ENCODE measurements at places on chromosomes 4 and X.

DNA sequence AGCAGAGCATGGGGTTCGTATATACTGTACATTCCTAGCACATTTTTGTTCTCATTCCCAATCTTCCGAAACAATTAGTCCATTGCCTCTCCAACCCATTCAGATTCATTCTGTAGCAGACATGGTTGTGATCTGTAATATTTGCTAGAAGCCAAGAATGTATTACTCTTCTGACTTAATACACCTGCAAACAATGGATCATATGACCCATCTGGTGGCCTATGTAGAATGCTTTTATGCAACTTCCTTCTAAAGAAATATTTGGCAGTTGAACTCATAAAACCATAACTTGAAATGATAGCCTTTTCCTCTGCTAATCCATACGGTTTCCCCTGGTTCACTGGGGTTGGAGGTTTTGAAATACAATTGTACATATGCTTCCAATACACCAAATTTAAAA is 32.8 kb upstream of the SGMS2 start:
- DNase-seq, result no peak

DNA sequence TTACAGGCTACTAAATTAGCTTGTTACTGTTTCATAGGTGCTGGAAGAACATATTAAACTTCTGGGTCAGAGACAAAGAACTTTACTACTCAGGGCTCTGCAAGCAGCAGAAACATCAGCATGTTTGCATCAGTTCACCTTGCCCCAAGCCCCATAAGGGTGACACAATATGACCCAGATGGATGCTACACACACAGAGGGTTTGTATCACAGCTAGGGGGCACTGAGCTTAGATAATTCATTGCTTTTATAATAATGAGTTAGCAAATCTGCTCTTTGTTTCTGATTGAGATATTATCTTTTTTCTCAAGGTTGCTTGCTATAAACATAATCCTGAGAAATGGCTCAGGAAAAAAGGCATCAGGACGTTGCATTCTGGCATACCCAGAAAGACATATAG is 4.8 kb upstream of the SYNPO2 start:
- no peak for DNase-seq

- DNase-seq, result no peak
Observed at GRCh38 chr4:108588878-108589277, 31.5 kb upstream of the RPL34 start.

- no peak for DNase-seq
Observed at GRCh38 chr4:20696815-20697214, 3.4 kb upstream of the PACRGL start.

- DNase-seq, result no peak
Observed at GRCh38 chr4:138310498-138310897, 68.3 kb upstream of the SLC7A11 start.

DNA sequence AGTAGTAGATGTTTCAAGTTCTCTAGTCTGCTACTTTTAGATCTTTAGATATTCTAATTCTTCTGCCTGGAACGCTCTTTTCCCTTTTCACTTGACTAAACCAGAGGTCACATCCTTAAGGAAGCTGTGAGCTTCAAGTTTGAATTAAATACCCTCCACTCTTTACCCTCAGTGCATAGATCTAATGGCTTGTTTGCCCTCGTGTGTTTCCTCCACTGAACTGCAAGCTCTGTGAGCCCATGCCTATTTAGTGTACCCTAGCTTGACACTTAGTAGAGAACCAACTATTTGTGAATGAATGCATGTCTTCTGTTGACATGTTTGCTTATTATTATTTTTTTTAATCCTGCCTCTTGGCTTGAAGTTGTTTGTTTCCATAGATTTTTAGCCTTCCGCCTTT is 138.3 kb downstream of the PDE5A start:
- DNase-seq, result peak; percentile 45

DNA sequence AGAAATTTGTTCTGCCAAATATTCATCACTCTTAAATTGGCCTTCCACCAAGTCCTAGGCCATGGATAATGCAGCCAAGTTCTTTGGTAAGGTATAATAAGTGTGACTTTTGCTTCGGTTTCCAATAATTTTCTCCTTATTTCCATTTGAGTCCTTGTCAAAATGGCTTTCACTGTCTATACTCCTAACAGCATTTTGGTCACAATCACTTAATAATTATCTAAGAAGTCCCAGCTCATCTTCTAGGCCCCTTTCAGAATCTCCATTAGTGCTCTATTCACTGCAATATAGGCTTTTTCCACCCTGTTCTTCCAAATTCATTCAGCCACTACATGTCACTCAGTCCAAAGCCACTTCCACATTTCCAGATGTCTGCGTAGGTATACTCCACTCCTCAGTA is 51.0 kb upstream of the SPIN4 start:
- no peak for DNase-seq

DNA sequence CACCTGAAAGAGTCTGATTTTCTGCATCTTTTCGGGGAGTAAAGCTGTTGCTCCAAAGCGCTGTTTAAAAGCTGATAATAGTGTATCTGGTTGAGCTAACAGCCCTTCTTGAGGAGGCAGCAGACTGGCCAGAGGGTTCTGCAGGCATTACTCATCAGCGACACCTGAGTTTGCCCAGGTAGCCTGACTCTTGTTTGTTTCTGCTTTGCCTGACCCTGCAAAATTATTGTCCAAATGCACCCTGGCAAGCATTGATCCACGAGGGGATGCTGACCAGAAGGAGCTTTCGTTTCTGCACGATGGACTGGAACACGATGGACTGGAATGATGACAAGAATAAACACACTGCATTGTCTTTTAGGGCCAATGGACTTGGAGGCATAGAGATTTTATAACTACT is 6.2 kb downstream of the CD99 start:
- DNase-seq, result peak; percentile 44

GRCh38 chr4:79576429-79576753 is 168.4 kb upstream of the GK2 start:
- peak; percentile 50 for DNase-seq

- no peak for DNase-seq
Observed at GRCh38 chr4:171629737-171630136, 183.5 kb upstream of the GALNTL6 start.

GRCh38 chr4:151004222-151004621 is 10.9 kb downstream of the LRBA start:
- DNase-seq, result peak; percentile 46

DNA sequence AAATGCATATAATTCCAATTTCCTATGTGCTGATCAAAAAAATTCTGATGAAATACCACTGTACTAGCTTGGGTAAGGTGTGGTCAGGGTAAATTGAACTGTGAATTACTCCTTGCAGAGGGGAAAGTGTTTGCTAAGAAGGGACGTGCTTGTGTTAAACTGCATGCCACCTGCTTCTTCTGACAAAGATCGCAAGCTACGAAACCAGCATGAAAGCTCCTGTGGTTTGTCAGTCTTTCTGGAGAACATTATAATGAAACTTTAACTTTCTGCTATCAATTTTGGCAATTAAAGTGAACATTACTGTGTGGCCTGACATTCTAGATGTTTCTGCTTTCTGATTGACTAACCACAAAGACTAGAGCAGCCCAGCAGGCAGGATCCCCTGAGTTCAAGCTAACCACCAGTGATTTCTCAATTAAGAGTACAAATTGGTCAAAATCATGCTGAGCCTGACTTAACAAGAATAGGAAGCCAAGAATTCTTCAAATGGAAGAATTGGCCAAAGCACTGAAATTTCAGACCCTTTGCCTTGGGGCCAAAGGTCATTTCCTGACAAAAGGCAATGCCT is 239.0 kb downstream of the SLITRK2 start:
- DNase-seq, result no peak

DNA sequence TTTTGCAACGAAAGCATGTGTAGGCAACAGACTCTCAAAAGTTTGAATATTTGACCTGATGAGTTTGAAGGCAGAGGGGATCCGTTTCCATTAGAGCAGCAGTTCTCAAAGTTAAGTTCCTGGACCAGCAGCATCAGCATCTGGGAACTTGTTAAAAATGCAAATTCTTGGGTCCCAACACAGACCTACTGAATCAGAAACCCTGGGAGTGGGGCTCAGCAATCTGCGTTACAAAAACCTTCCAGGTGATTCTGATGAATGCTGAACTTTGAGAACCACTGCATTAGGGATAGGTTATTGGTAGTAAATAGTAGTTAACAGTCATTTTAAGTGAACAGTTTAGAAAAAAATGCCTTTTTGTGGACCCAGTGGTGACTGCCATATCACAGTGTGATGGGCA is 98.8 kb downstream of the PDE5A start:
- DNase-seq, result no peak

DNA sequence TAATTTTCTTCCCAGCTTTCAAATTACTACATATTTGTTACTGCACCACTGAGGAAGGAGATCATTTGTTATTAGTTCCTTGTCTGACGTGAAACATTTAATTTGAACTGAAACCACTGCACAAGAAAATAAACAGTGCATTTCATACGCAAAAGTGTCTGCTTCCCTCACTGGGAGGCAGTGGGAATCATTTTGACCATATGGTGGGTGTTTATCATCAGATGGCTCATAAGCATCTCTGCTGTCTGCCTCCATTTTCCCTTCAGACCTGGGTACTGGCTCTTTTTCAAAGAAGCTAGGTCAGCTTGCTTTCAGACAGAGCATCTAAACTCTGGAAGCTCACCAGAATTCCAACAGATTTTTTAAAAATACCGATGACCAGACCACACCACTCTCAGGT is 135.2 kb downstream of the PCDH19 start:
- no peak for DNase-seq

DNA sequence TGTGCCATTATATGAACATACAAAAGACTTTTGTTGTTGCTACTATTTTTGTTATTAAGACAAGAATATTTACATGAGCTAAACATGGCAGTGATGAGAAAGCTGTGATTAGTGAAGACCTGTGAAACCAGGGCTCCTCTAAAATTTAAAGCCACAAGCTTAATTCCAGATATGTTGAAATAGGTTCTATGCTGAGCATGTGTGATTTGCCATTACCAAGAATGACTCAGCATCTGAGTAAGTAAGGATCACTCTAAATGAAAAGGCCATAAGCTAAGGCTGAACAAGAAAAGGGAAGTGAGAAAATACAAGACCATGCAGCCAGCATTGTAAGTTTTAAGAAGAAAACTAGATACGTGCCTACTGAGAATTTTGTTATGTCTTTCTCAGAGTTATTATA is 75.9 kb upstream of the CAMK2D start:
- peak; percentile 88 for DNase-seq

- DNase-seq, result no peak
Observed at GRCh38 chr4:185467101-185467500, 4.4 kb downstream of the CCDC110 start.

DNA sequence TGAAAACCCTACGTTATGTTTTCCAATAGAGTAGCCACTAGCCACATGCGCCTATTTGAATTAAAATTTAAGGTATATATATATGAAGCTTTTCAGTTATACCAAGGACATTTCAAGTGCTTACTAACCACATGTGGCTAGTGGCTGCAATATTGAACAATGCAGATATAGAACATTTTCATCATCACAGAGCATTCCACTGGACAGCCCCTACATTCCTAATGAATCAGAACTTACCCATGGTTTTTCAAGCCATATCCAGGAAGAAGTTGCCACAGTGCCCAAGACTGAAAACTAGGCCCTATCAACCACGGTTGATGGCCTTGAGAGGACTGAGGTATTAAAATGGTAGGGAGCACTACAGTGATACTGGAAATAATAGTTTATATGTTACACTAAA is 29.7 kb downstream of the NEK1 start:
- DNase-seq, result peak; percentile 16

DNA sequence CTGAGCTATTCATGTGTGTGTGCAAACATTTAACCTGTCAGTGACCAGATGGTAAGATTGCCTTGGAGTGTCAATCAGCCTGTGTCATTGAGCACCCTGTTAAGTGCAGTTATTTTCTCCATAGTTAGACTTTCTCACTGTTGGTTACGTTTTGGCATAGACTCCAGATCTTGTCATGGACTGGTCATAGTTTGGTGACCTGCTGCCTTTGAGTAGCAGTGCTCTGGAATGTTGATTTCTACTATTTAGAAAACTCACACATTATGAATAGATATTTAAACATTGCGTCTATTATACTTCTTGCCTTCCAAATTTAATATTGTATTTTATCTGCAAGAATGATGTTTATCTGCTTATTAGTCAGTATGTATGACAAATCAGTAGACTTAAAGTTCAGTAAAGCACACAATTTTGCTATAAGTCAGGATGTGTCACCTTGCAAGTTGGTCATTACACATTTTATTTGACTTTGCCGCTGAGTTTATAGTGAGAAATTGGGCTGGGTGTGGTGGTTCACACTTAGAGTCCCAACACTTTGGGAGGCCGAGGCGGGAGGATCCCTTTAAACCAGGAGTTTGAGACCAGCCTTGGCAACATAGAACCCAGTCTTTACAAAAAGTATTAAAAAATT is 42.4 kb downstream of the KIAA0232 start:
- no peak for DNase-seq

DNA sequence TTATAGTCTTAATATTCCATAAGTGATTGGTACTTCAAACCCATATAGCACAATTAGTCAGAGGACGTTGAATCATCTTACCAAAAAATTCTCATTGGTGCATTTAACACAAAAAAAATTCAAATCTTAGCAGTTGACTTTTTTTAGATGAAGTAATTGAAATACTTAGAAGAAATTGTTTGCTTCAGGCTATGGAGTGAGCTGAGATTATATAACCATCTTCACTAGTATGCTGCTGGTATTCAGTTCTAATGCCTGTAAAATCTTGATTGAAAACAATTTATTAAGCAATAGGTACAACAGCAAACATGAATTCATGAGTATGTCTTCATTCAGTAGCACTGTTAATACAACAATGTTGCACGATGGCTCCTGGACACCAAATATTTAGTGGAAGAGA is 250.0 kb downstream of the GPM6A start:
- no peak for DNase-seq

DNA sequence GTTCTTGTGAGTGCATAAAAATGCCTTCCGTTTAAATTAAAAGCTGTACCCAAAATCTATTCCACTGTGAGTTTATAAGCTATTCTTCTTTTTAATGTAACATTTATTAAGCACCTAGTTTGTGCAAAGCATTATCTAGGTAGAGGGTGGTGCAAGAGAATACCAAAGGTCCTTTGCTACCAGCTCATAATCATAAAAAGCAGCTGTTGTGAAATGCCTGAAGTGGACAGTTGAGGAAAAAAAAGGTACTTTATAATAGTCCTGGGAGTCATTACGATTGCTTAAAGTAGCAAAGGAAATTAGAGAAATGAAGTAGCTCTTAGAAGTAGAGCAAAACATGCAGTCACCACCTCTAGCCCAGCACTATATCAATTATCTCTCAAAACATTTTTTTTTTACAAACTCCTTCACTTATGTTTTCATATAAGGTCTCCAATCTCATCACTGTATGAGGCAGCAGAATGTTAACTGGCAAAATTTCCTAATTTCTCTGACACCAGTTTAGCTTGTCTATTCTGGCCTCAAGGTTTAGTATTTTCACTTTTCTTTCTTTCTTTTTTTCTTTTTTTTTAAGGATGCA is 2.1 kb downstream of the MBNL3 start:
- DNase-seq, result no peak
